Pancreas (tissue), 10 donors: ENCODE measurements at places on chromosomes 13 and 19. TPM values are rescaled to one million over a fixed set of nuclear protein-coding genes. Genes with fewer than 3 reads are reported as not detected.

DNA sequence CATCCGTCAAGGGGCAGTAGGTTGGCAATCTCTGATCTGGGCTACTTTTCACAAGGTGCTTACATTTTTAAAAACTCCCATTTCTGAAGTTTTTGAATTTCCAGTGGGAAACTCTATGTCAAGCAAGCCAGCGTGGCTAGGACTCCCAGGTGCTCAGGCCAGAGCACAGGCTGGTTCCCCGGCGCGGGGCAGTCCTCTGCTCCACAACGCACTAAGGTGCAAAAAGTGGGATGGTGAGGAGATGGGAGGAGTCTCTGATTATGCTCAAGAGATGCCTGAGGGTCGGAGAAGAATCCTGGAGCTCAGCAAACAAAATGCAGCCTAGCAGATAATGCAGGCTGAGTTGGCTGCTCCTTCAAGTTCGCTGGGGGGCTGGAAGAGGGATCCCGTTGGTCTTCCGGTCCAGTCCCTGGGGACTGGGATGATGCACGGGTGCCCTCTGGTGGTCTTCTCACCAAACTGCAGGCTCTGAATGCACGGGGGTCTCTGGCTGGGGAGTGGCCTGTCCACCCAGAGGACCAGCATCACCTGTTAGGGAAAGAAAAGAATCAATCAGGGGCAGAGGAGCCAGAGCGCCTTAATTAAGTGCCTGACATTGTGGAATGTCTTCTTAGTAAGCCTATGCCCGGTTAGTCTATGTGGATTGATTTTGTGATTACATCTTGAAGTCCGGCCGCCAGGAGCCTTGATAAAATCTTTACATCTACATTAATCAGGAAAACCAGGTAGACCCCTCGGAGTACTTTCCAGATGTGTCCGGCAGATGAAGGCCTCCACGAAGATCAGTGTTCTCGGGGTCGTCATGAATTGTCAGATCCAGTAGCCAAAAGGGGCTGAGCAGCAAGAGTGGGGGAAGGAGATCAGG is 244.4 kb upstream of the MAB21L1 start:
- no peak overlapping the region for H3K27ac ChIP-seq
- DNase-seq: no peak
- no peaks in the 10 kb centered on the region for H3K27me3 ChIP-seq
- H3K4me3 ChIP-seq: no peak overlapping the region
- no peaks in the 10 kb centered on the region for H3K36me3 ChIP-seq

DNA sequence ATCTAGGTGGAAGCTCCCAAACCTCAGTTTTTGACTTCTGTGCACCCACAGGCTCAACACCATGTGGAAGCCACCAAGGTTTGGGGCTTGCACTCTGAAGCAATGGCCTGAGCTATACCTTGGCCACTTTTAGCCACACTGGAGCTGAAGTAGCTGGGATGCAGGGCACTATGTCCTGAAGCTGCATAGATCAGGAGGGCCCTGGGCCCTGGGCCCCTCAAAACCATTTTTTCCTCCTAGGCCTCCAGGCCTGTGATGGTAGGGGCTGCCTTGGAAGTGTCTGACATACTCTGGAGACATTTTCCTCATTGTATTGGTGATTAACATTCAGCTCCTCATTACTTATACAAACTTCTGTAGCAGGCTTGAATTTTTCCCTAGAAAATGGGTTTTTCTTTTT is 273.7 kb downstream of the FGF9 start:
- no peak overlapping the region for H3K4me3 ChIP-seq
- H3K4me1 ChIP-seq: no peaks in the 10 kb centered on the region
- DNase-seq: no peak
- H3K36me3 ChIP-seq: no peaks in the 10 kb centered on the region

- peak overlapping the region; percentile 71 for H3K27ac ChIP-seq
- no peaks in the 10 kb centered on the region for H3K27me3 ChIP-seq
Measured at GRCh38 chr19:17135001-17135853, 59.6 kb downstream of the MYO9B start.

DNA sequence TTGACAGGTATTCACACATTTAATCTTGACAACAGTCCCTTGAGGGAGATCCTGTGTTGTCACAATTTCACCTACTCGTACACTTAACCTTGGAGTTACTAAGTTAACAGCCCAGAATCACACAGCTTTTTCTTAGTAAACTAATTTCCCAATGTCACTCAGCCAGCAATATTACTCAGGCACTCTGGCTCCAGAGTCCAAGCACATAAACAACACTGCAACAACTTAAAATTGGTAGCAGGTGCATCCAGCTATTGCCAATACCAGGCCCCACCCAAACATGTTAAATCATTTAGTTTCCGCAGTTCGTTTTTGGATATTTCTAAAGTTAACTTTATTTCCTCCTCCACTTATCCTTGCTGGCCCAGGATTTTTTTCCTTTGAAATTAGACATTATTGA is 32.7 kb downstream of the LIG4 start:
- H3K4me1 ChIP-seq: no peaks in the 10 kb centered on the region
- no peak for DNase-seq
- H3K36me3 ChIP-seq: no peaks in the 10 kb centered on the region
- H3K27ac ChIP-seq: no peak overlapping the region
- no peak overlapping the region for H3K4me3 ChIP-seq
- peaks cover 7% of the 10 kb centered on the region for H3K27me3 ChIP-seq

DNA sequence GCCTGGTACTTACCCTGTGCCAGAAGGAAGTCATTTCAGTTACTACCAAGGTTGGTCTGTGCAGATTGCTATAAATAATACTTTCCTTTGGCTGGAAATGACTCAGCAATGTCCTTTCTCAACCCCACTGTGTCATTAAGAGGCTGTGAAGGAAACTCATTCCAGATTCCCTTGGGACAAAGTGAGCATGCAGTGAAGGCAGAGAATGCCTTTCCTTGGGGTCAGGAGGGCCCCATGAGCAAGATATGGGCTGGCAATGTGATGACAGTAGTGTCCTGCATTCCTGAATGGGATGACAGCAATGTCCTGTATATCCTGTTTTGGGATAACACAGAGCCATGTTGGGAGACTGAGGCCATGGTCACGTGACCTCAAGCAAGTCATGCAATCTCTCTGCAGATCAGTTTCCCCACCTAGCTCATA is 213.1 kb upstream of the TMTC4 start:
- H3K27ac ChIP-seq: no peak overlapping the region
- no peak for DNase-seq

Gene NLRP7
- total RNA-seq: not detected

DNA sequence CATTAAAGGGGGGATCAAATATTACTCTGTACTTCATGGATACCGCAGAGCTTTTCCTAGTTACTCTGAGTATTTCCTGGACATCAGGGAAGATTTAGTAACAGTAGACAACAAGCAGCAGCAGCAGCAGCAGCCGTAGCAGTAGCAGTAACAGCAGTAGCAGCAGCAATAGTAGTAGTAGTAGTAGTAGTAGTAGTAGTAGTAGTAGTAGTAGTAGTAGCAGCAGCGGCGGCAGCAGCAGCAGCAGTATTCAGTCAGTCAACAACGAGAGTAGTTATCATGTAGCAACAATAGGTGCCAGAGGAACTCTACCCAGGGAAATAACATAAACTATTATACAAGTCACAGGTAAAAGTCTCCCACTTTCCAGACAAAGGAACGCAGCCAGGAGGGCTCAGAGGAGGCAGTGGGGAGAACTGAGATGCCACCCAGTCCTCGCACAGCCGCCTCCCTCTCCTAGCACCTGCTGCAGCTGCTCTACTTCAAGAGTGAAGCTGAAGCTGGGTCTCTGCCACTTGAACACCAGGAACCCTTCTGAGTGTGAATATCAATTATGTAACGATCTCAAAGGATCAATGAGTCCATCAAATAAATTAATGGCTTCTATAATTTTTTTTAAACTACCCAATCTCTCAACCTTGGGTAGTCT is 1.3 kb upstream of the DOCK9 start:
- no peak overlapping the region for H3K27ac ChIP-seq
- no peaks in the 10 kb centered on the region for H3K27me3 ChIP-seq
- peaks cover 5% of the 10 kb centered on the region for H3K4me1 ChIP-seq
- H3K36me3 ChIP-seq: no peaks in the 10 kb centered on the region

Gene HSPB6
- 15.6 TPM for total RNA-seq

DNA sequence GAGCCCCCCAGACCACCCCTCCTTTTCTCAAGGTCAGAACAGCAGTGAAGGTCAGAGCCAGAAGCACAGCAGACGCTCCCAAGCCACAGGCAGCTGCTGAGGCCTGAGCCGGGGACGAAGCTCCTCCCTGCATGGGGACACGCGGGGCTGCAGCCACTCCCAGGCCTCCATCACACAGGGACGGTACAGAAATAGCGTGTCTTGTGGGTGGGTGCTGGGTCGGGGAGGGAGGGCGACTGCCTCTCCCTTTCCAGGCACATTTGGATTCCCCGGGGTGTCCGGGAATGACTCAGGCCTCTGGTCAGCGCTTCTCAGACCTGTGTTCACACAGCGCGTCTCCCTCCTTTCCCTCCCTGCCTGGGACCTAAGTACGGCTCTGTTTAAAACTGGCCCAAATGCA is 33.2 kb downstream of the RASA3 start:
- H3K27me3 ChIP-seq: no peaks in the 10 kb centered on the region
- H3K27ac ChIP-seq: no peak overlapping the region
- no peaks in the 10 kb centered on the region for H3K36me3 ChIP-seq
- H3K4me1 ChIP-seq: no peaks in the 10 kb centered on the region
- H3K4me3 ChIP-seq: no peak overlapping the region

Gene MYO1F
- 6.5 TPM for total RNA-seq

DNA sequence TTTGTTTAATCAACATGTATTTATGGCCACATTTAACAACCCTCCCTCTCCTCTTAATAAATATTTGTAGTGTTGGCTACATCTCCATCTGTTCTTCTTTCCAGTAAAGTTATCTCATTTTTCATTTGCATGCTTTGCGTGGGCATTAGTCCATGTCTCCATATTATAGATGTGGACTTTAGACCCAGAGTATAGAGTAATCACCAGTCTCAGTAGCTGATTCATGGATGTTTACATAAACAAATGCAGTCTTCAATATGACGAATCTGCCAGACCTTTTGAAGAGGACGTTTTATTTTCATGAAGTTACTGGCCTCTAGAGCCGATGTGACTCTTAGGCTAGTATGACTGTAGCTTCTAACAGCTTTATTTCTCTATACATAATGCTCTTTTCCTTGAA is 1546.2 kb downstream of the OLFM4 start:
- no peaks in the 10 kb centered on the region for H3K36me3 ChIP-seq
- H3K27ac ChIP-seq: no peak overlapping the region
- H3K4me3 ChIP-seq: no peak overlapping the region
- H3K4me1 ChIP-seq: no peaks in the 10 kb centered on the region

Gene NECTIN2
- total RNA-seq: 43.4 TPM

- H3K36me3 ChIP-seq: no peaks in the 10 kb centered on the region
- H3K4me3 ChIP-seq: peak overlapping the region; percentile 63
- no peaks in the 10 kb centered on the region for H3K4me1 ChIP-seq
- peaks cover 11% of the 10 kb centered on the region for H3K27me3 ChIP-seq
Measured at GRCh38 chr13:52851137-52851962, 2.9 kb upstream of the PCDH8 start.

DNA sequence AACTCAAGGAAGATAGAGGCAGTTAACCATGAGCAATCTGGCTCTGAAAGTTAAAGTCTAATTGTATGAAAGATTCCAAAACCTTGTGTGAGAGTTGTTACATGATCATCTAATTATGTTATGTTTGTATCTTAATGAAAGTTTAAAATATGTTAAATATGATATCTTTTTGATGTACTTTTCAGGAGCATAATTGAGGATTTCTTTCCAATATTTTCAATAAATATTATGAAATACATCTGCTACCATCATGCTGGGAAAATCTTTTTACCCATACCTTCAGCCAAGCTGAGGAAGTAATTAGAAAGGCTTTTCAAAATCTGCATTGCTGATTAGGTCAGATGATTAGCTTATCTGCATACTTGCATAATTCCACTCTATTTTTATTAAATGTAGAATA is 318.4 kb downstream of the KLF12 start:
- H3K27ac ChIP-seq: no peak overlapping the region
- H3K36me3 ChIP-seq: no peaks in the 10 kb centered on the region
- H3K4me3 ChIP-seq: no peak overlapping the region
- no peaks in the 10 kb centered on the region for H3K4me1 ChIP-seq
- no peak for DNase-seq

DNA sequence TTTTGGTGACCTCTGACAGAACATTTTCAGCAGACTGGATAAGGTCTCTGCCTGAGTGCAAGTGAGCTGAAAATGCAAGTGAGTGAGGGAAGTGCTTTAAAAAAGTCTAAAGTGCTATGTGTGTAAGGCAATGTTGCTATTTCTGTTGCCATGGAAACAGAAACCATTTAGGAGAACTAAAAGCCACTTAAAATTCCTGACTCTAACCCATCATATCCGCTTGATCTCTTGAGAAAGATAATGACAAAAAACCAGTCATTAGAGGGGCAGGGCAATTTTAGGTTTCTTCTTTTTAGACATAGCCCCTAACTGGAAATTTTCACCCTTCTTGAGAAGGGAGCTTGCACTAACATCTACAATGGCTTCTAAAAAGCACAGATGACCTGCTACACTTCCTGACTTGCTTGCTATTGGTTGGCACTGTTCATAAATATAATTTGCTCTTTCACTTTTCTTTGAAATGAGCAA is at the start of gene CYSLTR2:
Gene CYSLTR2 (plus strand): TSS at position 458 of the 468 bp plus-strand sequence. CDS start 52,889 bp downstream, outside the sequence.
- no peak within 1 kb of the TSS for H3K27ac ChIP-seq
- H3K4me1 ChIP-seq: no peaks in the 10 kb centered on the region
- no peaks in the 10 kb centered on the region for H3K36me3 ChIP-seq
- DNase-seq: no peak

- H3K4me1 ChIP-seq: no peaks in the 10 kb centered on the region
- no peak overlapping the region for H3K4me3 ChIP-seq
- peaks cover 9% of the 10 kb centered on the region for H3K36me3 ChIP-seq
- no peak overlapping the region for H3K27ac ChIP-seq
- DNase-seq: no peak
Measured at GRCh38 chr19:38143847-38144246, 80.2 kb downstream of the DPF1 start.

DNA sequence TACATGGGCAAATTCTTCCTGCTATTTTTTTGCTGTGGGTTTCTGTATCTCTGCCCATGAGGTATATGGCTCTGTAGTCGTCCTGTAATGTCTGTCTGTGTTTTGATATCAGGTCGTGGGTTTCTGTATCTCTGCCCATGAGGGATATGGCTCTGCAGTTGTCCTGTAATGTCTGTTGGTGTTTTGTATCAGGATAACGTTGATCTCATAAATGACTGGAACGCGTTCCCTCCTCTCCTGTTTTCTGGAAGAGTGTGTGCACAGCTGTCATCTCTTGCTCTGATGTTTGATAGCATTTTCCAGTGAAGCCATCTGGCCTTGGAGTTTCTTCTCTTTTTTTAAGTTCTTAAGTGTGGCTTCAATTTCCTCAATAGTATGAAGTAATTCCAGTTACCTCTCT is 57.2 kb downstream of the SOX1 start:
- H3K27me3 ChIP-seq: no peaks in the 10 kb centered on the region
- H3K27ac ChIP-seq: no peak overlapping the region
- no peaks in the 10 kb centered on the region for H3K4me1 ChIP-seq
- H3K4me3 ChIP-seq: no peak overlapping the region
- no peaks in the 10 kb centered on the region for H3K36me3 ChIP-seq
- no peak for DNase-seq

Gene MCEMP1
- total RNA-seq: 0.49 TPM

- no peaks in the 10 kb centered on the region for H3K4me1 ChIP-seq
- H3K4me3 ChIP-seq: no peak overlapping the region
- no peak overlapping the region for H3K27ac ChIP-seq
- no peak for DNase-seq
Measured at GRCh38 chr13:97881556-97881955, 71.9 kb upstream of the IPO5 start.

- H3K4me1 ChIP-seq: no peaks in the 10 kb centered on the region
- H3K27ac ChIP-seq: no peak overlapping the region
- H3K27me3 ChIP-seq: no peaks in the 10 kb centered on the region
- no peaks in the 10 kb centered on the region for H3K36me3 ChIP-seq
- DNase-seq: no peak
Measured at GRCh38 chr19:27765397-27765796, 1447.6 kb downstream of the UQCRFS1 start.
